NB4 (cell line): ENCODE measurements at places on chromosomes 12 and 14.

GRCh38 chr12:28247806-28248205 is 57.5 kb downstream of the CCDC91 start:
- DNase-seq = no peak

DNA sequence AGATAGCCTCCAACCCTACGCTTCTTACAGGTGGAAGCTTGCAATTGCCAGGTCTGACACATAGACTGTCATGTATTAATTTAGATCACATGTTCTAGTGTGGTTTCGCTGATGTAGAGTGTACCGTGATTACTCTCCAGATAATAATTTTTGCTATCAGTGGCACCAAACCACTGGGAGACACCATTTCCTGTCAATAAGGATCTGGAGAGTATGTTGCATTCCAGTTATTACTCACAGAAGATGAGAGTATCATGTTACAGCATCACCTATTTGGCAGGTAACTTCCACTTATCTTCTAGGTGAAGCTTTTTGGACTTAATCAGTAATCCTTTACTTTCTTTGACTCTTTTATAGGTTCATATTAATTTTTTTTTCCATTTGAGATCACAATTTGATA is 147.2 kb downstream of the HELB start:
- no peak for DNase-seq

DNA sequence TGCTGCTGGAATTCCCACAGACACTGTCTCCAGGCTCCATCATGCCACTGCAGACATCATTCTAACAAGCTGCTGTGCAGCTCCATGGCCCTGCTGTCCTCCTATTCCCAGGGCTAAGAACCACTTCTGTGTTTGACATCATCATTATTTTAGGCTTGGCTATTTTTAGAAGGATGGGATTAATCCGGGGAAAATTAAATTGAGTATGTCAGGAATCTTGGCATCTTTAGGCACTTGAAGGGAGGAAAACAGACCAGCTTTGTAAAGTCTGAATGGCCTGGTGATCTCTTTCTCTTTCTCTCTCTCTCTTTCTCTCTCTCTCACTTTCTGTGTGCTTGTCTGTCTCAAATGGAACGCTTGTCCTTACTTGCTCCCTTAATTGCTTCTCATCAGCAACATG is 568.3 kb upstream of the FLRT2 start:
- DNase-seq = no peak

GRCh38 chr14:94170136-94170535 is 4.0 kb upstream of the PPP4R4 start:
- DNase-seq = no peak

DNA sequence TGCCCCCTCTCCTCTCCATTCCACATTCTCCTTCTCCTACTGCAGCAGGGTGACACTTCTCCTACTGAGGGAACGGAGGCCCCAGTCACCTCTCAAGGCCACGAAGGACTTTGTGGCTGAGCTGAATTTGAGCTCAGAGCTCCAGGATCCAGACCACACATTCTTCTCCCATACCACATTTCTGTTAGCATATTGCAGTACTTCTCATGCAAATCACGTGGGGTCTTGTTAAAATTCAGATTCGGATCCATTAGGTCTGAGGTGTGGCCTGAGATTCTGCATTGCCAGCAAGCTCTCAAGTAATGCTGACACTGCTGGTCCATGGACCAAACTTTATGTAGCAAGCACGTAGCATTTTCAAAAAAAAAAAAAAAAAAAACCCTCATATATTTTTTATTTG is 9.6 kb upstream of the IFI27L2 start:
- no peak for DNase-seq

DNA sequence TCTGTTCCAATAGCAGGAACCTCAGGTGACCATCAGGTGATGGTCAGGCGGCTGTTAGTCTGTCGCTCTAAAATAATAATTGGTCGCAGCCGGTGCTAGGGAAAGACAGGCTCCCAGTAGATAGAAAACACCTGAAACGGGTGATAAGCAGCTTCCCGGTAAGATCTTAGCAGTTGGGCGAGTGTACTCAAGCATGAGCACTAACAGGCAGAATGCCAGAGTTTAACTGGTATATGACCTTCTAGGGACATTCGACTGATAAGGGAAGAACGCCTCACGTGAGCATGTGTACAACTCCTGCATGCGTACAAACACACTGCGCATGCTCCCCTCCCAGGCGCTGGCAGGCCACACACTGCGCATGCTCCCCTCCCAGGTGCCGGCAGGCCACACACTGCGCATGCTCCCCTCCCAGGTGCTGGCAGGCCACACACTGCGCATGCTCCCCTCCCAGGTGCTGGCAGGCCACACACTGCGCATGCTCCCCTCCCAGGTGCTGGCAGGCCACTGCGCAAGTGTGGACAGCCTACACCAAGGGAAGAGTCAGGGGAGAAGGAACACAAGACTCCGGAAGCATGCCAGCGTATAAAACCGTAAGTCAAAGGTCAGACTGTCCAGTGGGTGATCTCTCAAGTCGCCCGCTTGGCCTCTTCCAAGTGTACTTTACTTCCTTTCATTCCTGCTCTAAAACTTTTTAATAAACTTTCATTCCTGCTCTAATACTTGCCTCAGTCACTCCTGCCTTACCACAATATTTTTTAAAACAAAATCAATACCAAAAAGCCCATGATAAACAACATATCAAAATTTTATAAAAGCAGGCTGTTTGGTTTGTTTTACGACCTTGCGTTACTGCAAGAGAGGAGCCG is 24.5 kb downstream of the GPRC5D start:
- no peak for DNase-seq

DNA sequence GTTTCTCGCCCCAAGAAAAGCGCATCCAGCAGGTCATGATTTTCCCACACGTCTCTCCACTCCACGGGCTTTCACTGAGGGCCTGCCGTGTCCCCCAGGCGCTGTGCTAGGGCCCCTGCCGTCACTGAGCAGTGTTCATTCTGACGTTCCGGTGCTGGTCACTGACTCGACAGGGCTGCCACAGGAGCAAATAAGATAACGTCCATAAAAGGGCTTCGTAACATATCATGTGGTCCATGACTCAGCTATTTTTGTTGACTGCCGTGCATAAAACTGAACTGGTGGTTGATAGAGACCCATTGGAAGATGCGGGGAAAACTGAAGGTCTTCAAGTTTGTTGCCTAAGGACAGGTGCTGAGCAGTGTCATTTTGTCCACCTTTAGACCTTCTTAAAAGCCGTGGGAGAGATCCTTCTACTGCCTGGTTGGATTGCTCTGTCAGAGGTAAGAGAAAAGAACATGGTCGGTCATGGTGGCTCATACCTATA is 46.3 kb downstream of the ADGRD1 start:
- peak; percentile 38 for DNase-seq

- DNase-seq = no peak
Measured at GRCh38 chr14:104743461-104744380, 9.2 kb upstream of the SIVA1 start.

- no peak for DNase-seq
Measured at GRCh38 chr12:67590149-67590790, 58.3 kb upstream of the DYRK2 start.

DNA sequence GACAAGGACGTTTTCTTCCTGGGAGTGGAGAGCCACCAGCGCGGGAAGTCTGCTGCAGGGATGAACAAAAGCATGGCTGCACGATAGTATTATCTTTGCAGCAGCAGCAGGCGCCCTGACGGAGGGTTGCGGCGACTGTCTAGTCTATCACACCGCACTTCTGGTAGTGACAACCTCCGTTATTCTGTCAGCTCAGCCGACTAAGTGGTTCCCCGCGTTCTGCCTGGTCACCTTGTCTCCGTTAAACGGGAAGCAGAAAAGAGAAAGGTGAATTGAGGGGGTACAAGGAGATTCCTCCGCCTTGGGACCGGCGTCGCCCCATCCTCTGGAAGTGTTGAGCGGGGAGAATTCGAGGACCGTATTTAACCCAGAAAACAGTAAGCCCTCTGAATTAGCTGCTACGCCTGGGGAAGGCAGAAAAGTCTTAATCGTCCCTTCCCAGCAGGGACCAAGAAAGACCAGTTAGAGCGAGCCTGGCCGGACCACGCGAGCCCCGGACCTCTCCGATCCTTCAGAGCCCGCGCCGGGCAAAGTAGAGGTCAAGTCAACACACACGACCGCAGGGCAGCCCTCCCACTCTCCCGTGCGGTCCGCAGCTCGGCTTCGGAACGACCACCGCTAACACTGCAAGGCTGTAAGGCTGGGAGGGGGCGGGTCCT is 536 bp upstream of the DAAM1 start:
- peak; percentile 67 for DNase-seq

- DNase-seq = peak; percentile 94
Measured at GRCh38 chr12:98399532-98399931, 115.9 kb upstream of the TMPO start.

DNA sequence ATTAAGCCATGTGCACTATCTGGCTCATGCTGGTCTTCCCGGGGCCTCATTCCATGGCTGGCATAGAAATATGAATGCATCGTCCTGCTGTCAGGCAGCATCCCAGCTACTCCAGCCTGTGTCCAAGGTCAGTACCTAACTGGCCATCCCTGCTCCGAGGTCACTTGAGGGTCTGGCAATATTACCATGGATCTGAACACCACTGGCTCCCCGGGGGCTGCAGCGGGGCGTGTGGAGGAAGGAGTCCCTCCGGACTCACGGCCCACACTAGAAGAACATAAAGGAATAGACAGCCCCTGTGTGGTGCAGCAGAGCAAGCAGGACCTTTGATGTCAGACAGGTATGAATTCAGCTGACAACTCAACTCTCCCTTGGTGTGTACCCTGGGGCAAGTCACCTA is 19.2 kb downstream of the ESRRB start:
- no peak for DNase-seq

GRCh38 chr14:23173031-23173430 is 10.4 kb downstream of the SLC7A8 start:
- no peak for DNase-seq

DNA sequence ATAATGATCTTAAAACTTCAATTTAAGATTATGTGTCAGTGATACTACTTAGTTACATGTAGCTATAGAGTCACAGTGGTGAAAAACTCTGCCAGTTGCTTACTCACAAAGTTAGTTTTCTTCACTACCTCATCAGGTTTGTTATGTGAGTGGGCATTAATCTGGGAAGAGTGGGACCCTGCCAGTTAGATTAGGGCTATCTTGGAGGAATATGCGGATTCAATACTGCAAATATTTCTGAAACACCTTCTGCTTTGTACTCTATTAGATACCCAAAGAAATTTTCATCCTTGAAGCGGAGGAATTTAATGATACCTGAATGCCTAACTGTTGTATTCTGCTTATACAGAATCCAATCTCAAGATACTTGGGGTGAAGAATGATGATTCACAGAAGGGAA is 25.1 kb downstream of the ZNF268 start:
- DNase-seq = no peak

- DNase-seq = no peak
Measured at GRCh38 chr14:76591266-76591665, 170.0 kb upstream of the VASH1 start.

DNA sequence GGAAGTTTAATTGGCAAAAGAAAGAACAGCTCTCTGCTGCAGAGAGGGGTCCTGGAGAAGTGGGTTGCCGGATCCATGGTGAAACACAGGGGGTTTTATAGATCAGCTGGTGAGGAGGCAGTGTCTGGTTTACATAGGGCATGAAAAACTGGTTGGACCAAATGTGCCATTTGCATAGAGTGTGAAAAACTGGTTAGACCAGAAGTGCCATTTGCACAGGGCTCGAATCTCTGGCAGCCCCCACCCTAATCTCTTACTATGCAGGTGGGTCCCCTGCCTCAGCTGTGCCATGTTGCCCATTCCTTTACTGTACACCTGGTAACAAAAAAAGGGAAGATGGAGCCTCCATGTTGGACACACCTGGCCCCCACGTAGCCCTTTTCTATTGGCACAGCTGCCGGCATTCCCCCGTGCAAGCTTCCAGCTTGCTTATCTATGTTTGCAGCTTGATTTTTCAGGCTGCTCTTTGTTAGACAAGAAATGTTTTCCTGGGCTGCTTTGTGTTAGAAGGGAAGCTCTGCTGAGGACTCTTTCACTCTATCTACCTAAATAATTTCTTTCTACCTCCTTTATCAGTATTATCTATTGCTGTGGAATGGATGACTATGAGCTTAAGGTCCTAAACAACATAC is 61.1 kb upstream of the TMEM132D start:
- DNase-seq = no peak

DNA sequence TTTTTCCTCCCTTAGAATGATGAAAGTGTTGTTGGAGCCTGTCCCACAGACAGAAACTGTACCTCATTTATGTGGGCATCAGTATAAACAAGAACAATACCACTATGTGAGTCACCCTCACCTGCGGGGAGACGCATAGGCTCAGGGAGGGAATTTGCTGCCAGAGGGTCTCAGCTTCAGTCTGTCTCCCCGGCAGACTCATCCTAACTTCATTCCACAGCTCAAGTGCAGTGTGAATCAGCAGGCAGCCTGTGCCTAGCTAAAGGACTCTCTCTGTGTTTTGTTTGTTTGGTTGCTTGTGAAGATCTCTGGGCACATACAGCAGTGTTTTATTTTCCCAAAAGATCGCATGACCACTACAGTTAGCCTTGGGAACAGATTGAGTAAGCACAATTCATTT is 98.9 kb downstream of the PRKCH start:
- no peak for DNase-seq

- DNase-seq = peak; percentile 41
Measured at GRCh38 chr12:63905544-63905943, 61.0 kb downstream of the SRGAP1 start.

- DNase-seq = no peak
Measured at GRCh38 chr12:89523393-89523792, 1.2 kb downstream of the GALNT4 start.

DNA sequence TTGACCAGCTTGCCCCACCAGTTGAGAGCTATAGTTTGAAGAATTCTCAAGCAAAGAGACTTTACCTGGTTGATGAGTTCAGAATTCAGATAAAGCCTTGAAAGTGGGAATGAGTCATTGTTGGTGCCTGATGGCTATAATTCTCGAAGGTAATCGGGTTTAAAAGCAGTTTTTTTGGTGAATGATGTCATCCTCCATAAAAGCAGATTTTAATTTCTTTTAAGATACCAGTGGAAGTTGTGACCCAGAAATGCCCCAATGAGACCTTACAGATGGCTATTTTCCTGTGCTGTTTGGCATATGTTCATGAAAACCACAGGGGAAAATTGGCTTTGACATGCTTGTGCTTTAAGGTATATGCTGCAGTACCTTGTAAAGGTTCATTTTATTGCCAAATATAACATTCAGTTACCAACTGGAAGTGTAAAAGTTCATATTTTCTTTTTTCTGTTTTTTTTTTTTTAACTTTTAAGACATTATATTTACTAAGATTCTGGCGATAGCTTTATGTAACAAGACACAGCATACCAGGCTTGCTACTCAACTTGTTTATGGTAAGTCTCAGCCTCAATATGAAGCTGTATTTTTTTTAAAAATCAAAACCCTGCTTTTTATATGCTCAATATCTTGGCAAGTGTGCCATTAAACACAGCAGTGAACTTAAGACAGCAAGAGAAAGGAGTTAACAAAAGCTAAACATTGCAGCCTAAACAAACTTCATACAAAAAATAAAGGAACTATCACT is 119.3 kb downstream of the LMNTD1 start:
- no peak for DNase-seq
